ENCODE measurements at places on chromosomes 12 and 14. TPM values are rescaled to one million over a fixed set of nuclear protein-coding genes. Genes with fewer than 3 reads are reported as not detected.

DNA sequence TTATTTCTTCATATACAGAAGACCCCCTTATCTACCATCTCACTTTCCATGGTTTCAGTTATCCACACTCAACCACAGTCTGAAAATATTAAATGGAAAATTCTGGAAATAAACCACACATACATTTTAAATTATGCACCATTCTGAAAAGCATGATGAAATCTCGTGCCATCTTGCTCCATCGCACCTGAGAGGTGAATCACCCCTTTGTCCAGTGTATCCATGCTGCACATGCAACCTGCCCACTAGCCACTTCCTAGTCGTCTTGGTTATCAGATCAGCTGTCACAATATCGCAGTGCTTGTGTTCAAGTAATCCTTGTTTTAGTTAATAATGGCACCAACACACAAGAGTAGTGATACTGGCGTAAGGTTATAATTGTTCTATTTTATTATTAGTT, 145.7 kb downstream of the C12orf42 start:
- peaks cover 5% of the 10 kb centered on the region for H3K36me3 ChIP-seq
- no peaks in the 10 kb centered on the region for H3K27me3 ChIP-seq
- no peak for DNase-seq
- H3K27ac ChIP-seq, result no peak overlapping the region
- H3K4me3 ChIP-seq, result no peak overlapping the region

DNA sequence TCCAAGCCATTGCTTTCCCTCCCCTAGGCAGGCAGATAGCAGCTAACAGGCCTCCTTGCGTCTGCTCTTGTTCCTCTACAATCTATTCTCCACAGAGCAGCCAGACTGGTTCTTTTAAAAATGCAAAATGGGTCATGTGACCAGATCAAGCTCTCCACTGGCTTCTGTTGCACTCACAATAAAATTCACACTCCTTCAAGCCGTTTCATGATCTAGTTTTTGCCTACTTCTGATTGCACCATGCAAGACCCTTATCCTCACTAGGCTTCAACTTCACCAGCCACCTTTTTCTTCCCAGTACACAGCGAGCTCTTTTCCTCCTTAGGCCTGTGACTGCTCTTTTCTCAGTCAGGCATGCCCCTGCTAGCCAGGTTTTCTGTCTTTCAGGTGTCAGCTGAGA, 6.1 kb upstream of the KRAS start:
- no peak overlapping the region for H3K27ac ChIP-seq
- H3K4me1 ChIP-seq, result peaks cover 3% of the 10 kb centered on the region
- H3K27me3 ChIP-seq, result peaks cover 7% of the 10 kb centered on the region
- H3K4me3 ChIP-seq, result no peak overlapping the region
- H3K36me3 ChIP-seq, result no peaks in the 10 kb centered on the region
- no peak for DNase-seq

DNA sequence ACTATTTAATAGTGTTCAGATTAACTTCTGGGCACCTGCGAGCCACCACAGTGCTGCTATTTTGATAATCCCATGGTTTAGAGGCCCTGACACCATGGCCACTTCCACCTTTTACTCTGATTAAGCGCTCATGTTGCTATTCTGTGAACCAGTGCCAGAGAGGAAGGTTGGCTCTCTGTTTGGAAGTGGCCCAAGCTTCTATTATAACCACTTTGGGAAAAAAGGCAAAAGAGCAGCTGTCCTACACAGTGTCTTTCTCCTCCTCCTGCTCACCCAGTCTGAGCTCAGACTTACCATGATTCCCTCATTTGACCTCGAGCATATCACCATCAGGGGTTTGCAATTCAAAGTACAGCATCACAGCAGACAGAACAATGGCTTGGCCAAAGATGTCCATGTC, 23.3 kb downstream of the DYRK2 start:
- H3K27ac ChIP-seq, result no peak overlapping the region
- H3K36me3 ChIP-seq, result peaks cover 10% of the 10 kb centered on the region
- peaks cover 24% of the 10 kb centered on the region for H3K4me1 ChIP-seq
- DNase-seq, result no peak
- no peaks in the 10 kb centered on the region for H3K27me3 ChIP-seq

DNA sequence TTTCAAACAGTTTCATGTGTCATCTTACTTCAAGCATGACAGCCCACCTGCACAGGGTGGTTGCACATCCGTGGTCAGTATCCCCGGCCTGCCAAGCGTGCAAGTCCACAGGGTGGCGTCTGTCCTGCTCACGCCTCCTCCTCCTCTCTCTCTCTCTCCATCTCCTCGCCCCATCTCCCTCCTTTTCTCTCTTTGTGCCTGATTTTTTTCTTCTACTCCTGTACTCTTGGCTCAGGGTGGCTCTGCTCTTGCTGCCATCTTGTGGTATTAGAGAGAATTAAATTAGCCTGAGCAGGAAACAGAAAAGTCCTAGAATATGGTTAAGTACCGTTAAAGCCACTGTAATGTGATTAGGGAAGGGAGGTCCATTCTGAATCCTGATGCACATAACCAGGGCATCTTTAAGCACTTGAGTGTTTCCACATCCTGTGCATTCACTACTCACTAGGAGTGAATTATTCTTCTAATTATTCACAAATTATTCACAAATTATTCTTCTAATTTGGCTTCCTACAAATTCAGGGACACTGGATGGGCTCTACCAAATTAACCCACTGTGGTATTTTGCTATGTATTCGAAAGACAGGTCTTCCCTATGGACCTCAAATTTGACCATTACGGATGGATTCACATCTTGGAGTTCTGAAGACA, 25.5 kb upstream of the DTX1 start:
- no peak for DNase-seq
- peaks cover 7% of the 10 kb centered on the region for H3K27me3 ChIP-seq
- H3K27ac ChIP-seq, result no peak overlapping the region
- no peaks in the 10 kb centered on the region for H3K4me1 ChIP-seq

Gene NRL
- 2.2 TPM for total RNA-seq

Gene CLMN
- 3.5 TPM for total RNA-seq

Data from natural killer cell treated with Interleukin-12 subunit alpha and Interleukin-12 subunit beta and Interleukin-15 and Interleukin-18, amount 100 ng/mL, for 72 hours (primary cell).